NCI-H345 (cell line): ENCODE measurements at places on chromosomes 7 and 10.

DNA sequence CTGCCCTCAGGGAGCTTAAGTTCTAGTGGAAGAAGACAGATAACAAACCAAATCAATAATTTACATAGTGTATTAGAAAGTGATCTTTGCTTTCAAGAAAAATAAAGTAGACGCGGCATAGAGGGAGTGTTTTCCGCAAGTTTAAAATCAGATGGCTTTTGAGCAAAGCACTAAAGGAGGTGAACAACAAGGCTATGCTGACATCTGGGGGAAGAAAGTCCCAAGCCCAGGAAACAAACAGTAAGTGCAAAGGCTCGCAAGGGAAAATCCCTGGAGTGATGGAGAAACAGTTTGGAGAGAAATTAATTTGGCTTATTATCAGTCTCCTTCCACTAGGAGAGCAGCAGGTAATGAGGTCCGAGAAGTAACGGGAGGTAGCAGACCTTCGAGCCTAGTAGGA lies 1.9 kb upstream of the CNNM2 start:
- DNase-seq: no peak

- no peak for DNase-seq
Measured at GRCh38 chr7:75739796-75740672, 1.3 kb upstream of the HIP1 start.

- no peak for DNase-seq
Measured at GRCh38 chr7:95002775-95003174, 95.4 kb downstream of the PPP1R9A start.

DNA sequence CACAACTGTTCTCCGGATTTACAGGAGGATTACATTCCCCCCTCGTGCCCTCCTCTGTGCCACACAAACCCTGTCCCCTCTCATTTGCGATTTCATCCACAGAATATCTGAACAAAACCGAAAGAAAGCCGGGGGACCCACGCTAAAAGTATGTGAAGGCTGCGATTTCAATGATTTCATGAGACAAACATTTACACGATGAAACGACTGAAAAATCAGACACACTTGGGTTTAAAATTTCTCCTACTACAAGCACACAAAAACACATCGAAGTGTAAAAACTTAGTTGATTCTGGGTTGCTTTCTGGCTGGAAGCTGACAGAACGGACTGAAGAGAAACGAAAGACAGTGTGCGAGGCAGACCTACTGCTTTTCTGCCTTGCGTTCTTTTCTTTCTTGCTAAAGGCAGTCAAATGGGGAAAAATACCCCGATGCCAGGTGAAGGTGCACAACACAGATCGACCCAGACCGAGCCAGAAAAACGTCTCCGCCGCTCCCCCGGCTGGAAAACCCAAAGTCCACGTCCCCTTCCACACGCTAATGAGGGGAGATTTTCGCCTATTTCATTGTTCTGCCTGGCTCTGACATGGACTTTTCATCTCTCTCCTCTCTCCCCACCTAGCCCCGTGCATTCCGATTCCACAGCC lies 1.2 kb downstream of the HIPK2 start:
- DNase-seq: peak; percentile 50

DNA sequence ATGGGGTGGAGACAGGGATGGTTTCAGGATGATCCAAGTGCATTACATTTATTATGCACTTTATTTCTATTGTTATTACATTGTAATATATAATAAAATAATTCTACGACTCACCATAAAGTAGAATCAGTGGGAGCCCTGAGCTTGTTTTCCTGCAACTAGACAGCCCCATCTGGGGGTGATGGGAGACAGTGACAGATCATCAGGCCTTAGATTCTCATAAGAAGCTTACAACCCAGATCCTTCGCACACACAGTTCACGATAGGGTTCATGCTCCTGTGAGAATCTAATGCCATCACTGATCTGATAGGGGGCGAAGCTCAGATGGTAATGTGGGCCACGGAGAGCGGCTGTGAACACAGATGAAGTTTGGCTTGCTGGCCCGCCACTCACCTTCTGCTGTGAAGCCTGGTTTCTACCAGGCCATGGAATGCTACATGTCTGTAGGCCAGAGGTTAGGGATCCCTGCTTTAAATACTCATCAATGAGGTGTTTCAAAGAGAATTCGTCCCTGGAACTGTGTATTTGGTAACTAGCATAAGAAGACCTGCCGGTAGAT lies 21.2 kb upstream of the PRKCQ start:
- no peak for DNase-seq

DNA sequence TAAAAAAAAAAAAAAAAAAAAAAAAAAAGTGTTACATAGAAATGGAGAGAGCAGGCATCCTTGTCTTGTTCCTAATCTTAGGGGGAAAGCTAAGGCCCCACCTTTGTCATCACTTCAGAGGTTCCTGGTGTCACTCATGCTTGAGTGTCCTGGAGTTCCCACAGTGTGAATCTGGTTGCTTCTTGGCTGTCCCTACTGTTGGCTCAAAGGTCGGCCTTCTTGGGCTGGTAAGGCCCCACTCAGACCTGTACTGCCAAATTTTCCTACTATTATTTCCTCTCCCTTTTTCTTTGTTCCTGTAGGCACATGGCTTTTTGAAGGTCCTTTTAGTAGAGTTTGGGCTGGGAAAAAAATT lies 21.5 kb downstream of the OPTN start:
- DNase-seq: no peak

GRCh38 chr10:72072639-72073038 lies 15.7 kb downstream of the SPOCK2 start:
- no peak for DNase-seq

- no peak for DNase-seq
Measured at GRCh38 chr10:23870651-23871610, 338.0 kb upstream of the KIAA1217 start.

GRCh38 chr10:115050375-115051010 lies 42.7 kb upstream of the ATRNL1 start:
- DNase-seq: no peak

GRCh38 chr7:2399848-2400587 lies 3.4 kb upstream of the CHST12 start:
- DNase-seq: peak; percentile 50
